NCI-H187 treated with DMSO at 0.1 percent for 48 hours (cell line): ENCODE measurements at places on chromosomes 2 and 18.

DNA sequence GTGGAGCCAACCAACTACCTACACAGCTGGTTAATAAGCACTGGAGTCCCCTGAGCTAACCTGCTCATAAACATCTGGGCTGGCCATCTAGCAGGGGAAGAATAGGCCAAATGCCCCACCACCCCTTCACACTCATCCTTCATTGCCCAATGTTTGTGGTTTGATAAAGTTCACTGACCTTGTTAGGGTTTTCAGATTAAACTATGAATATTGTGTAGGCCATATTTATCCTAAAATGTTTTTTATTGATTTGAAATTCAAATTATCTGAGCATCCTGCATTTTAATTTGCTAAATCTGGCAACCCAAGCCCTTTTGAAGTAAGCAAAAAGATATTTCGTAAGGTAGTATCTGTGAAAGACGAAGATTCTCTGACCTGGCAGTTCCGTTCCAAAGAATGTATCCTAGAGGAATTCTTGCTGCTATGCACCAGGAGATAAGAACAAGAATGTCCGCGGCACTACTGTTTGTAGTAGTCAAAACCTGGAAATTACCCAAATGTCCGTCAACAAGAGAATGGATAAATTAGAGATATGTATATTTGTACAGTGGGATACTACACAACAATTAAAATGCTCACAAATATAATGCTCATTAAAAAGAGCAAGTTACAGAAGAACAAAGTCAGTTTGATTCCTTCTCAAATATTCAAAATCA, 5.8 kb upstream of the TLK1 start:
- no peak for DNase-seq

- no peak for DNase-seq
These were observed 7.4 kb downstream of the MIB1 start for GRCh38 chr18:21747764-21748693.

DNA sequence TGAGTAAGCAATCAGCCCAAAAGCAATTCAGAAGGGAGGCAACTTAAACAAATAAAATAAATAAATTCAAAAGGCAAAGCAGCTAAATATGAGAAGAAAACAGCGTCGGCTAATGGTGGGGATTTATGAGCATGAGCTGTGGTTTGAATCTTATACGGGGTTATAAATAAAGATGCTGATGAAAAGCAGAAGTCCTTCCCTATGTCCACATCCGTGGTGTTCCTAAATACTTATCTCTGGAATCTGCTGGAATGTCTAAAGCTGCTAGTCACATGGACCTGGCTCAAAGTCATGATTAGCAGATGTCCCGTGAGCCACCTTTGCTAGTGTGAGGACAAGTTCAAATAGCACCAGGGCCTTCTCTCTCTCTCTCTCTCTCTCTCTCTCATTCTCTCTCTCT, 33.8 kb downstream of the SMIM21 start:
- no peak for DNase-seq

GRCh38 chr2:120480903-120481445, 135.0 kb downstream of the INHBB start:
- no peak for DNase-seq

- DNase-seq: no peak
These were observed 24.5 kb upstream of the PPP4R1 start for GRCh38 chr18:9638886-9639285.

GRCh38 chr2:239368906-239369552, 31.8 kb downstream of the HDAC4 start:
- no peak for DNase-seq

DNA sequence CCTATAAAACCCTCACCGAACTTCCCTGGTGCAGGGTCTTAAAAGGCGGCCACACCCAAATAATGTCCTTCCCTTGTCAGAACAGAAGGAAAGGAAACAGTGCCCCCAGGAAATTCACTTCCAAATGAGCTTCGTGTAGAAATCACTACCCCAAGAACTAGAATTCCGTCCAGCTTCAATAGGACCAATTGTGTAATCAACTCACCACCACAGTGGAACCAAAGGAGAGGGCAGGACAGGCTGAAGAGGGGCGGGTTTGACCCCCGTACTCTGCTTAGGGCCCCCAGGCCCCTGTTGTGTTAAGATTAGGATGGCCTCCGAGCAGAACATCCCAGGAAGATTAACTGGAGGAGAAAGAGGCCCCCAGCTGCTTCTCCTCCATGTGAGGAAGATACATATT, 24.1 kb downstream of the GPR35 start:
- no peak for DNase-seq

DNA sequence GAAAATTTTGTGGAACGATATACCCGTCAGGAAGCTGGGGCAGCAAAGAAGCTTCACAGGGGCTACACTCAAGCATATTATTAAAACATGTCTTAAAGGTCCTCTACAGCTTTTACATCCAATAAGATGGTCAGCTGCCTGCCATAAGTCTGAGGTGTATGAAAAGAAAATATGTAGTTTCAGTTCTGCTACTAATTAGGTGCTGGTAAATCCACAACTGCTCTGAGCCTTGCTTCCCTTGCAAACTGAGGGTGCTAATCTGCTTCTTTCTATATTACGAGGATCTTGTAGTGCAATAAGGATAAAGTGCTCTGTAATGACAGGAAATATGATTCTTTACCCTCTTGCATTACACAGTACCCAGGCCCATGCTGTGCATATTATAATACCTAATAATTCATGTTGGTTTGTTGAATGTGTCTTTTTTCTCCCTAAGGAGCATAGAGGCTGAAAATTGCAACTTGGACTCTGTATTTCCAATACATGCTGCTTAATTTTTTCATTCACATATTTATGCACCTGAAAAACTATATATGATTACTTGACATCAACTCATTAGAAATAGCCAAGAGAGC, 14.5 kb upstream of the SLC8A1 start:
- no peak for DNase-seq

GRCh38 chr2:112997151-112997550, 8.1 kb upstream of the IL36A start:
- no peak for DNase-seq

DNA sequence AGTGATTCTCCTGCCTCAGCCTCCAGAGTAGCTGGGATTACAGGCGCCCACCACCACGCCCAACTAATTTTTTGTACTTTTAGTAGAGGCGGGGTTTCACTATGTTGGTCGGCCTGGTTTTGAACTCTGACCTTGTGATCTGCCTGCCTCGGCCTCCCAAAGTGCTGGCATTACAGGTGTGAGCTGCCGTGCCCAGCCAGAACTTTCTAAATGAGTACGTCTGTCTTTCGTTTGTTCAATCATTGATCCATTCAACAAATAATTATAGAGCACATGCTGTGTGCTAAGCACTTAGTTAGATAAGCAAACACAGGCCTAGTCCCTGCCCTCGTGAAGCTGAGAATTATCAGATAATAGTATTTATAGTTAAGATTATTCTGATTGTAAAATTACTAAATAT, 56.5 kb downstream of the TTC39C start:
- no peak for DNase-seq

GRCh38 chr18:70463085-70463484, 174.2 kb downstream of the SOCS6 start:
- DNase-seq: no peak

- DNase-seq: no peak
These were observed 697.0 kb upstream of the HS6ST1 start for GRCh38 chr2:129015397-129016285.

- DNase-seq: no peak
These were observed 436.4 kb downstream of the DCDC2C start for GRCh38 chr2:4139731-4140130.

DNA sequence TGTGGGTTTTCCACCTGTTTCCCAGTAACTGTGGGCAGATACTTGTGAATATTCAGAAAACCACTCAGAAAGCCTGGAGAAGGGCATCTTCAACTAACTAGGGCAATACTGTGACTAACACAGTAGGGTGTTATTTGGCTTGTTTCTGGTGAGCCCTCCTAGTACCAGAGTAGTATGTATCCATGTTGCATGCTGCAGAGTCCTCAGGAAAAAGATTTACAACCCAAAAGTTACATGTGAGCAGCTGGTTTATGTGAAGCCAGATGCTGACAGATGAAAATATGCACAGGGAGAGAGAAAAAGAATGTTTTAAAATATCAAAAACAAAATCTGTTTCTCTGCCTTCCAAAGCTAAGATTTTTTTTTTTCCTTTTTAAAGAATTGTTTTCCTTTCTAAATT, 333.2 kb upstream of the UBE2E3 start:
- no peak for DNase-seq

DNA sequence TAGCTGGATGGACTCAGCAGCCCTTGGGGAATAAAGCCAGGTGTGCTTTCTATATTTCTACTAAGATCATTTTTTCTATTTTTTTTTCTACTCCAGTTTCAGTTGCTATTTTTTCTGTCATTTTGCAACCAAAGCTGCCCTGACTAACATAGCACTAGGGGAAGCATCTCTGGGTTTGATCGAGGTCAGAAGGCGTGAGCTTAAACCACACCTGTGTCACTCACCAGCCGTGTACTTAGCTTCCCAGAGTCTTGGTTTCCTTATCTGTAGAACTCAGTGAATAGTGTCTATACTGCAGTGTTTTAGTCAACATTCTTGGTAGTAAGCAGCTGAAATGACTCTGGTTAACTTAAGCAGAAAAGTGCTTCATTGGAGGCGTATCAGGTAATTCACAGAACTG, 489.6 kb upstream of the SPRED2 start:
- no peak for DNase-seq

- no peak for DNase-seq
These were observed 21.5 kb downstream of the NABP1 start for GRCh38 chr2:191699341-191699945.

DNA sequence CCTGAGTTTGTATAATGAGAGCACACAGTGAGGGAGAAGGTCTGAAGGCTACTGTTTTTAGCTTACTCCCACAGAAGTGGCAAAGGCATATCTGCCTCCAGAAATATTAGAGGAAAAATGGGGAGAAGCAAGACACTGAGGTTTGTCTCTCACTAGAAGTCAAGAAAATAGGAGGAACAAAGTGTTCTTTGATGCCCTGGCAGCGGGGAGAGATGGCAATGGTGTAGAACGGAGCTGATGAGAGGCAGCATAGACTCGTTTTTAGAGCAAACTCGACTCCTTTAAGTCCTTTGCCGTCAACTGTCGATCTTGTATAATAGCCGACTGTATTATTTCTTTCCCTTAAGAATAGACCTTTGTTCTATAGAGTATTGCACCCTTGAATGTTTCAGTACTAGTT, 73.8 kb downstream of the ANKRD44 start:
- no peak for DNase-seq

DNA sequence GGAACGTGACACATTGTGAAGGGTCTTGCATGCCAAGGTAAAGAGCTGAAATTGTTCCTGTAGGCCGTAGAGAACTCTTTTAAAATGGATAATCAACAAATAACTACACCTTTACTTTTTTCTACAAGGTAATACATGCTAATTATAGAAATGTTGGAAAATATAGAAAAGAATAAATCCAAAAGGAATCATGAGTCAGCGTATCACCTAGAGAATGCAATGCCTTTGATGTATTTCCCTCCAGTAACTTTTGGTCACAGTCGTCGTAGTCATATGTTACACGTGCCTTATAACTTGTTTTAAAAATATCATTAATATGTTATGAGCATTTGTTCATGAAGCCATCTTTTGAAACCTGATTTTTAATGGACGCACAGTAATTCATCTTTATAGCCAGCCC, 100.6 kb downstream of the LIPG start:
- DNase-seq: no peak

DNA sequence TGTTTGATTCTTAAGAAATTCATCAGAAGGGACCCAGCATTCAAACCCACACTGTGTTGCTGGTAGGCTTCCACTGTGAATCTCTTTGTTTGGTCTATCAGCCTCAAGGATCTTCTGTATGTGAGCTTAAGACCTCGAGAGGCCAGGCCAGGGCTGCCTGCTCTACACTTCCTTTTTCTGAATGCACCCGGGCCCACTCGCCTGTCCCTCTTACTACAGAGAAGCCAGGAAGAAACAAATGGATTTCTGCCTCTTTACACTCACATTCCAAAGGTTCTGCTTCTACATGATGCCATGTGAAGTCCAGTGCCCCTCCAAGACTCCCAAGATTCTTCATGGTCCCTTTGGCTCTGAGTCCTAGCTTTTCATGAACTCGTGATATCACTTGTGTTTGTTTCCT, 25.4 kb upstream of the MRPL19 start:
- no peak for DNase-seq
